ENCODE measurements at places on chromosomes 5 and 9. TPM values are rescaled to one million over a fixed set of nuclear protein-coding genes. Genes with fewer than 3 reads are reported as not detected.

Gene NFX1
- 37.5 TPM for total RNA-seq

Gene GRM6
- total RNA-seq = not detected

Gene OXCT1
- total RNA-seq = 24.7 TPM

Gene TXNDC8
- not detected for total RNA-seq

Gene SH2D3C
- total RNA-seq = 71.7 TPM

DNA sequence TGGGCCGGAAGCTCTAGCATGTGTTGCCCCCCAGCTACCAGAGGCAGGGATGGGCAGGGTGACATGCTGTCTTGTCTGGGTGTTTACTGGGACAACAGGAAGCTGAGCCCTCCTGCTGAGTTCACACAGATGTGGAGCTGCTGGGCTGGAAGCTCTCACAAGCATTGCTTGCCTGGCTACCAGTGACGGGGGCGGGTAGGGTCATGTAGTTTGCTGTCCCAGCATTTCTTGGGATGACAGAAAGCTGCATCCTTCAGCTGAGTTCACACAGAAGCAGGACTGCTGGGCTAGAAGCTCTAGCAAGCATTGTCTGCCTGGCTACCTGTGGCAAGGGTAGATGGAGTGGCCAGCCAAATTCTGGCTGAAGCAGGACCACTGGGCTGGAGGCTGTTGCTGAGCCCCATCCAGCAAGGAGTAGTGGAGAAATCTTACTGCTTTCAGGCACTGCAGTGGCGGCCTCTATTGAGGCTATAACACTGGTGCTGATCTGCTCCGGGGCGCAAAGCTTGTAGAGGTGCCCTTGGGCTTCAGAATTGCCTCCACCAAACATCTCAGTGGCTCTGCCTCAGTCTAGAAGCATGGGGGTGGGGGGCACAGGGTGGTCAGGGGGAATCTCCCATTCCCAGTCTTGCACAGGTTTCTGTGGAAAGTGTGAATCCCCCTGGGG is 25.1 kb downstream of the POLK start:
- H3K4me1 ChIP-seq = peaks cover 10% of the 10 kb centered on the region
- no peak overlapping the region for H3K4me3 ChIP-seq
- H3K36me3 ChIP-seq = peaks cover 20% of the 10 kb centered on the region
- no peak overlapping the region for H3K27ac ChIP-seq

DNA sequence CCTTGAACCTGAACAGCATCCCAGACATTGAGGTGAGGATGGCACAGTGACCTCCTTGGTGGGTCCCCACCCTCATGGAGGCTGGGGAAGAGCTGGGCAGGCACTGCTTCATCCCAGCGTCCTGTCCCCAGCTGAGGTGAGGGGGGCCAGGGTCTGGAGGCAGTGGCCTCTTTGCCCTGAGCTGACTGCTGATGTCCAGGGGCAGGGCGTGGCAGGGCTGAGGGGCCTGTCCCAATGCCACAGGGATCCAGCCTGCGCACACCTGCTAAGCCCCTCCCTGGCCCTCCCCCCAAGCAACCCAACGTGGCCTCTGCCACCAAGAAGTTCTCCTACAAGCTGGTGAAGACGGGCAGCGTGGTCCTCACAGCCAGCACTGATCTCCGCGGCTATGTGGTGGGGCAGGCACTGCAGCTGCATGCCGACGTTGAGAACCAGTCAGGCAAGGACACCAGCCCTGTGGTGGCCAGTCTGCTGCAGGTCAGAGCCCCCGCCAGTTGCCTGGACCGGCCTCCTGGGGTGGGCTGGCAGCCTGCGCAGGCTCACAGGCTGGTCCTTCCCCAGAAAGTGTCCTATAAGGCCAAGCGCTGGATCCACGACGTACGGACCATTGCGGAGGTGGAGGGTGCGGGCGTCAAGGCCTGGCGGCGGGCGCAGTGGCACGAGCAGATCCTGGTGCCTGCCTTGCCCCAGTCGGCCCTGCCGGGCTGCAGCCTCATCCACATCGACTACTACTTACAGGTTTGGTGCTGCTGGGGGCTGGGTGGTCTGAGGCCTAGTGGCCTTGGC is 4.9 kb upstream of the EHMT1 start:
- DNase-seq = no peak
- H3K4me1 ChIP-seq = no peaks in the 10 kb centered on the region
- H3K27me3 ChIP-seq = peaks cover 12% of the 10 kb centered on the region
- no peaks in the 10 kb centered on the region for H3K36me3 ChIP-seq

DNA sequence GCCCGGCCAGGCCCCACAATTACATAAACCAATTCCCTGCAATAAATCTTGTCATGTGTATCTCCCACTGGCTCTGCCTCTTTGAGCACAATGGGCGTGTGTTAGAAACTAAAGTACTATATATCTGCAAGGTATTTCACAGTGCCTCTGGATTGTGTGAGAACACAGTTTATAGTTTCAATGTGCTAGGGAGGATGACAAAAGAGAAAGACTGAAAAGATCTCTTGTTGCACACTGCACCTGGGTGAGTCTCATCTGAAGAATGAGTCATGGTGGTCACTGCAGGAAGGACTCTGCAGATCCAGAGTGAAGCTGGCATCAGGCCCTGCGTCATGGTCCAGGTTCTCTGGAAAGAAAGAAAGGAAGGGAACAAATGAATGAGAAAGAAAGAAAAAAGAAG is 20.7 kb upstream of the CTSV start:
- no peaks in the 10 kb centered on the region for H3K27me3 ChIP-seq
- no peak overlapping the region for H3K27ac ChIP-seq

DNA sequence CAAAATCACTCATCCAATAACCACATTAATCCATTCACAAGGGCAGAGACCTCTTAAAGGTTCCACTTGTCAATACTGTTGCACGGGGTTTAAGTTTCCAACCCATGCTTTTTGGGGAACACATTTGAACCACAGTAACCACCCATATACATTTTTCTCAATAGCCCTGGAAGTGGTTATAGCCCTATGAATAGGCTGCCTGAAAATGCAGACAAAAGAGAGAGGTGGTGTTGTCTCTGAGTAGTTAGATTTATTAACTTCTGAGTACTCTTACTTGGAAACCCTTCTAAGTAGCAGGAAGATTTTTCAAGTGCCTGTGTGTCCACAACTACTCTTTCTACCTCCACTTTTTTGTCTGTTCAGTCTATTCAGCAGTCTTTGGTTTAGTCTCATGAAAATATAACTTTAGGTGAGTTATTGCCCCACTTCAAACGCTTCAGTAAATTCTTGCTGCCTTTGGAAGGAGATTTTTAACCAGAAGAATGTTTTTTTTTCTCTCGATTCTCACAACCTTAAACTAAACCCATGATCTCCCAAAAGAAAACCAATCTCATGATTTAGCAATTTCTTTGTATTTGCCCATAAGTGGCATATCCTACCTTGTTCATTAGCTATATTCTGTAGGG is 42.6 kb downstream of the ARHGEF28 start:
- no peak overlapping the region for H3K4me3 ChIP-seq
- no peaks in the 10 kb centered on the region for H3K27me3 ChIP-seq
- no peak for DNase-seq

DNA sequence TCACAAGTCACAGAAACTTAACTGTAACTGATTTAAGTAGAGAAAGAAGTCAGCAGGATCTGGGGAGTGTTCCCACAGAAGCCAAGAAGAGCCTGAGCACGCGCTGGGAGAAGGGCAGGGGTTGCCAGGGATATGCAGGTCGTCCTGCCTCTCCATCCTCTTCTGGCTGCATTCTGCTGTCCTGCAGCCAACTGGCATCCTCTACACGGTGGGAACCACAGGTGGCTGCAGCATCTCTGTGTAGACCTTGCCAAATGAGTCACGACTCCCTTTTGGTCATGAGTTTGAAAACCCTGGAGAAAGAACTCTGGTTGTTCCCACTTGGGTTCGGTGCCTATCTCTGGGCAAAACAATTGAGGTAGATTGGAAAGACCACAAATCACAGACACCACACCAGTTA is 38.4 kb upstream of the PCA3 start:
- H3K27me3 ChIP-seq = peaks cover 2% of the 10 kb centered on the region
- no peaks in the 10 kb centered on the region for H3K4me1 ChIP-seq
- DNase-seq = no peak
- H3K4me3 ChIP-seq = no peak overlapping the region
- H3K36me3 ChIP-seq = no peaks in the 10 kb centered on the region

GRCh38 chr9:742914-743589 is 98.4 kb upstream of the DMRT1 start:
- H3K27me3 ChIP-seq = peaks cover 17% of the 10 kb centered on the region
- no peak overlapping the region for H3K4me3 ChIP-seq
- H3K4me1 ChIP-seq = peaks cover 25% of the 10 kb centered on the region
- no peak overlapping the region for H3K27ac ChIP-seq

GRCh38 chr5:152542741-152543140 is 137.7 kb upstream of the NMUR2 start:
- no peaks in the 10 kb centered on the region for H3K27me3 ChIP-seq
- DNase-seq = no peak
- no peak overlapping the region for H3K27ac ChIP-seq
- no peaks in the 10 kb centered on the region for H3K4me1 ChIP-seq

DNA sequence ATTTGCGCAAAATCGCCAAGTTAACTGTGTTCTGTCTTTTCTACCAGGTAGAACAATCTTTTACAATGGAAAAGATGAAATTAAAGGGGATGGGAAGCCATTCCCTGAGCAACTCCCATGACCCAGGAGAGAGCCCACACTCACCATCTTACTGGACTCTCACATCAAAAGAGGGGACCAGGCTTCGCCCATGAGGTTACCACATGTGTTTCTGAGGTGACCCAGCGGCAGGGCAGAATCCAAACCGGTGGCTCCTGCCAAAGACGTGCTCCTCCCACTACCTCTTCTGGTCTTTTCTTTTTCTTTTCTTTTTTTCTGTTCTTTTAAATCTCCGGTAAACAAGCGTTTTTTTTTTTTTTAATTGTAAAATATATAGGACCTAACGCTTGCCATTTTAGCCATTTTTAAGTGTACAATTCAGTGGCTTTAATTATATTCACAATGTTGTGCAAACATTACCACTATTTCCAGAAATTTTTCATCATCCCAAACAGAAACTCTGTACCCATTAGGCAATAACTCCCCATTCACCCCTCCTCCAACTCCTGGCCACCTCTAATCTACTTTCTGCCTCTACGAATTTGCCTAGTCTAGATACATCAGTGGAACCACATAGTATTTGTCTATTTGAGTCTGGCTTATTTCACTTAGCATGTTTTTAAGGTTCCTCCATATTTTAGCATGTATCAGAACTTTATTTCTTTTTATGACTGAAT is 19.3 kb downstream of the PTPN3 start:
- peaks cover 7% of the 10 kb centered on the region for H3K27me3 ChIP-seq
- H3K36me3 ChIP-seq = no peaks in the 10 kb centered on the region
- DNase-seq = no peak
- H3K4me3 ChIP-seq = no peak overlapping the region
